ENCODE measurements at places on chromosomes 13 and 19.

- DNase-seq: no peak
These were observed 554.8 kb upstream of the GPC6 start for GRCh38 chr13:92671821-92672220.

- DNase-seq: no peak
These were observed 51.6 kb downstream of the DNAJC15 start for GRCh38 chr13:43074824-43075510.

DNA sequence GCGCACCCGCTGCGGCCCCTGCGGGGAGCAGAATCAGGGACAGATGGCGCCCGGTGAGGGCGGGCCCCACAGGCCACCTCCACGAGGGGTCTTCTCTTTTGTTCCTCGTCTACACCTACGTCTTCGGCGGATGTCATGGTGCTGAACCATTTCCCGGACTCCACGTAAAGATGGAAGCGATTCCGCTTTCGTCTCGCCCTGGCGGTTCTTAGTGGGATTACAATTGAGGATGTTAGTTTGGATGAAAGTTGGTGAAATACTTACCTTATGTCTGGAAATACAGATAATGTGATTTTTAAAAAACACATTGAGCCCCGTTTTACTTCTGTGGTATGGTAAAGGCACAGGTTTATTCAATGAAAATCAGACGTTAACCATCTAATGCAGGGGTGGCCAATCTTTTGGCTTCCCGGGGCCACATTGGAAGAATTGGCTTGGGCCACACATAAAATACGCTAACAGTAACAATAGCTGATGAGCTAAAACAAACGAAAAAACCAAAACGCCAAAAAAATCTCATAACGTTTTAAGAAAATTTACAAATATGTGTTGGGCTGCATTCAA, 1.4 kb upstream of the ZMYM5 start:
- DNase-seq: no peak

GRCh38 chr19:54739587-54740497, 1.5 kb downstream of the KIR2DL3 start:
- DNase-seq: no peak
